ENCODE measurements at places on chromosomes 3 and 15.
A peak's percentile ranks its signal among the peaks of the same experiment; 100 is the strongest.

DNA sequence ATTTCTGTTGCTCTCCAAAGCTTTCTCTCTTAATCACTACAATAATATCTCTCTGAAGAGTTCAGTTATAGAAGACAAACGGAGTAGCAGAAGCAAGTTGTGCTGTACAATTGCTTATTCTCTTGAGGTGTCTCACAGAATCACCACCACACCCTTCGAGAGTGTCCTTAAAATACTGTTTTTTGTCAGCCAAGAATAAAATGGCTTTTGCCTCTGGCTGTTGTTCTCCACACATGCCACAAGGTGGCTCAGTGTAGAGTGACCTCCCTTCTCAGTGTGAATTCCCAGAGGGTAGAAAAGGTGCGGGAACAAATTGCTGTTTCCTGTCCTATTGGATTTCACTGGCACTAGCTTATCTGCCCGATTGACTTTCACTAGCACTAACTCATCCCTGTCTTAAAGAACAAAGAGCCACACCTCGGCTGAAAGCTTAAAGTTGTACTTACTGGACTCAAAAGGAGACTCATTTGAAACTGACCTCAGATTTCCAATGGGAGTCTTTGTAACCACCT lies 134.2 kb upstream of the SATB1 start:
- peak; percentile 36 for DNase-seq

DNA sequence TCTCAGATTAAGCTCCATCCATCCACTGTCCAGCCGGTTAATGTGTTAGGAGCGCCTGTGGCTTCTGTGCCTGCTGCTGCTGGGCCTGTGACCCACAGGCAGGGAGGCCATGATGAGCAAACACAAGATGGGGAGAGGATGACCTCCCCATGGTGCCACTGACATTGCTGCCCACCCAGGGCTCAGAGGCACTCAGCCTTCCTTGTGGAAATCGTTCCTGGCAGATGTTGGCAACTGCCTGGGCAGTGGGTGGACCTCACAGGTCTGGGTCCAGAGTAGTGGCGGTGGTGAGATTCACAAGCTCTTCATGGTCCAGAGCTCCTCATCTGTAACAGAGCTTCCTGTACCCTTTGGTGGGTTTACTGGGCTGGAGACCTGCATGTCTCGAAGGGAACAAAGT lies 38.6 kb downstream of the SCN5A start:
- DNase-seq, result no peak

- peak; percentile 23 for DNase-seq
Measured at GRCh38 chr3:171164067-171164465, 137.5 kb upstream of the SLC2A2 start.

- DNase-seq, result no peak
Measured at GRCh38 chr3:53260286-53260785, 4.5 kb upstream of the TKT start.

GRCh38 chr15:84648539-84648938 lies 5.5 kb downstream of the WDR73 start:
- DNase-seq, result no peak

DNA sequence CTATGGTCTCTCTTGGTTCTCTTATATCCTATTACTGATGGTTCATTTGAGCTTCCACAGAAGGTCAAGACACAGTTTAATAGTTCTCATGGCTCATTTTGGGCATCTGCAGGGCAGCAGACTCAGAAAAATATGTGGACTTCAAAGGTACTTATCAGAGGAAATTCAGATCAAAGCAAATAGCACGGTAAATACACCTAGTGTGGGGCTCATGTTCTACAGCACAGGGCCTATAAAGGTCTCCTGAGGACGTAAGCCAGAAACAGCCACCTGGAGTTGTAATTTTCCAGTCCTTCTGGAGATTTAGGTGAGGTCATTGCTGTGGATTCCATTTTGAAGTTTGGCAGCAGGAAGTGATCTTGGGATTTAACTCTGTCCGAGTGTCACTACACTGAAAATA lies 134.5 kb upstream of the SGO1 start:
- no peak for DNase-seq

GRCh38 chr15:39079296-39079847 lies 501.5 kb upstream of the THBS1 start:
- peak; percentile 81 for DNase-seq

GRCh38 chr15:83734487-83734886 lies 80.6 kb downstream of the ADAMTSL3 start:
- peak; percentile 18 for DNase-seq

DNA sequence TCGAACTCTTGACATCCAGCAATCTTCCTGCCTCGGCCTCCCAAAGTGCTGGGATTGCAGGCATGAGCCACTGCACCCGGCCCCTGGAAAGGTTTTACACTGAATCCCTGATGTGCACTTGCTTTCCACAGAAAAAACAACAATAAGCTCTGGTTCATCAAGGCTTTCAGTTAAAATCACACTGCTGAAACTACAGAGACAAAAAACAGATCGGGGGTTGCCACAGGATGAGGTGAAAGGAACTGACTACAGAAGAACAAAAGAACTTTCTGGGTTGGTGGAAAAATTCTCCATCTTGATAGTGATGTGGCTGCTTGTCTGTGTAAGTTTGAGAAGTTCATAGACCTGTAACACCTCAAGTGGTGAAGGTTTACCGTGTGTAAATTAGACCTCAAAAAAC lies 2.9 kb downstream of the RAB43 start:
- no peak for DNase-seq

- DNase-seq, result peak; percentile 17
Measured at GRCh38 chr3:146092230-146092629, 68.8 kb downstream of the PLOD2 start.

GRCh38 chr3:187490366-187490765 lies 122.2 kb downstream of the RTP4 start:
- DNase-seq, result no peak

- DNase-seq, result no peak
Measured at GRCh38 chr3:195101927-195102608, 168.9 kb downstream of the XXYLT1 start.

- DNase-seq, result peak; percentile 80
Measured at GRCh38 chr15:74835312-74835823, 7.6 kb downstream of the ULK3 start.

DNA sequence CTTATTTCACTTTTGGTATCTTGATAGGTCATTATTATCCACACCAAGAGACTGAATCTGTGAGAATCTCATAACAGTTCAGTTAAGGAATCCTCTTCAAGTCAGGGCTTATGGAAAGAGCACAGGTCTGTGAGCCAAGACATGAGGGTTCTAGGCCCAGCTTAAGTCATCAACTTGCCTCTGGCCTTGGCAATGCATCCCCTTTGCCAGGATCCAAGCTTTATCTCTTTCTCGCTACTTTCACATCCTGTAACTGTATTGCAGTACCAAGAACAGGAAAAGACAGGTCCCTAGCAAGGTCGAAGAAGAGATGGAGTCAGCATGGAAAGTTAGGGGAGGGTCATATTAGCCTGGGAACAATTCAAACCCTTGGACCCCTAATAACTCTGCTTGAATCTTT lies 13.5 kb upstream of the APOD start:
- DNase-seq, result no peak

DNA sequence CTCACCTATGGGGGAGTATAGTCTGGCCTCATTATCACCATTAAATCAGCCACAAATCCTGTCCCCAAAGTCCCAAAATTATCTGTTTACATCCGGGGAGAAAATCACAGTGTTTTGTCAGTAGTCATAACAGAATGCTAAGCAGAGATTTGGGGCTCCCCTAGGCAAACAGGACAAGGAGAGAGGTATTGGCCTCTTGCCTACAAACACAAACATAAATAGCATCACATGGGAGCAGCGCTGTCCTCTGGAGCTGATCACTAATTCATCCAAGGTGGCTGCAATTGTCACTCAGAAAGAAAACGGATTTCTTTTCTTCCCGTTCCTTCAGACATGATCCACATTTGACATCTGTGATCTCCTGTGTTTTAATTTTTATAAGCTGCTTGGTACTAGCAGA lies 1028.1 kb downstream of the NTRK3 start:
- no peak for DNase-seq

GRCh38 chr3:124786511-124787241 lies 56.4 kb downstream of the UMPS start:
- peak; percentile 69 for DNase-seq

DNA sequence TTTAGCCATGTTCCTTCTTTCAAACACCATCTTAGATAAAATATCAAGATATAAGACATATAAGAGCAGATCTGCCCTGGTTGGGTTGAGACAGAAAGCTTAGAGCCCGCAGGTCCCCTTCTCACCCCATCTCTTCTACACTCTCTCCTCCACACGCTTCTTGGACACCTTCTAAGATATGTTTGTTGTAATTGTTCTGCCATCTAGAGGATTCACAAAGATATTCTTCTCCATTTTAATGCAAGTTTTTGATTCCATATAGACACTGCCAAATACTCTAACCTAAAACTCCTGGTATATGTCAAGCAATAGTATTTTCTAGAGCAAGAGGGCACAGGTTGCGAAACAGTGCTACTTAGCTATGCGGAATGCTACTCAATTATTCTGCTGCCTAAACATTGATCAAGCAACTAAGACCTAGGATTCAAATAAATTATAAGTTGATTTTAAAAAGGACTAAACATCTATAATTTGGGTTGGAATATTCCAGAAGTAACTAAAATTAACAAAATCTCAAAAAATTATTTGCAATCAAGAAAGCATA lies 6.8 kb downstream of the CHRM5 start:
- DNase-seq, result peak; percentile 2

GRCh38 chr15:43370310-43370974 lies 401 bp downstream of the ZSCAN29 start:
- DNase-seq, result peak; percentile 48

DNA sequence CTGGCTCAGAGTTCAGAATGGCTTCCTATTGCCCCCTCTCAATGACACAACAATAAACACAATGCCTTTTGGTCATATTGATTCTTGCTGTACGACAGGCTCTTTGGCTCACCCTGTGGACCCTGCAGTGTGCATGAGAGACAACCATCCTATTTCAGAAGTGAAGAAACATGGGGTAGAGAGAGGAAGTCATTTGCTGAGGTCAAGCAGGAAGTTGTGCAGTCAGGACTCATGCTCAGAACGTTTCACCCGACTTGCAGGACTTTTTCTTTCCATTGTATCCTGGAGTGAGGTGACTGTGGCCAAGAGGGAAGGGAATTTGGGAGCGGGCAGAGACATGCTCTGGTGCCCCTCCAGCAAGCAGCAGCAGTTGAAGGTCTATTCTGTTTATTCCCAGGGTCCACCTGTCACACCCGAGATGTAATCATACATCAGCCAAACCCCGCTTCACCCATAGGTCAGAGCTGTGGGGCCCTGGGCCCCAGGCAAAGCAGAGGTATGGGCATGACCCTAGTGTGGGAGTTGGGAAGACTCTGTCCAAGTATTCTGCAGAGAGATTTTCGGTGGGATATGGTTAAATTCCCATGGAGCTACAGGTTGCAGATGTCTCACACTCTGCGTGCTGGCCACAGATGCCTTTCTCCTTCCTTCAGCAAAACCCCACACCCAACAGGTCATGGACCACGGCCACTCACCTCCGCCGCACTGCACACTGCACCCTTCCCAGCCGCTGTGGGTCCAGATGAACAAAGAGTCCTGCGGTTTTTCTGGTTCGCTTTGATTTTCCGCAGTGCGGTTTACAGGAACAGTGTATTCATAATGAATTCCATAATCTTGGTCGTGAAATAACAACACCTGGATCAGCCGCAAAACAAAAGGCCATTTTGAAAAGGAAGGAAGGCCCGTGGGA lies 290.6 kb downstream of the ADAMTS17 start:
- DNase-seq, result no peak

- DNase-seq, result no peak
Measured at GRCh38 chr3:105525531-105525930, 158.8 kb downstream of the ALCAM start.

GRCh38 chr15:57550640-57551039 lies 41.1 kb upstream of the MYZAP start:
- DNase-seq, result no peak

DNA sequence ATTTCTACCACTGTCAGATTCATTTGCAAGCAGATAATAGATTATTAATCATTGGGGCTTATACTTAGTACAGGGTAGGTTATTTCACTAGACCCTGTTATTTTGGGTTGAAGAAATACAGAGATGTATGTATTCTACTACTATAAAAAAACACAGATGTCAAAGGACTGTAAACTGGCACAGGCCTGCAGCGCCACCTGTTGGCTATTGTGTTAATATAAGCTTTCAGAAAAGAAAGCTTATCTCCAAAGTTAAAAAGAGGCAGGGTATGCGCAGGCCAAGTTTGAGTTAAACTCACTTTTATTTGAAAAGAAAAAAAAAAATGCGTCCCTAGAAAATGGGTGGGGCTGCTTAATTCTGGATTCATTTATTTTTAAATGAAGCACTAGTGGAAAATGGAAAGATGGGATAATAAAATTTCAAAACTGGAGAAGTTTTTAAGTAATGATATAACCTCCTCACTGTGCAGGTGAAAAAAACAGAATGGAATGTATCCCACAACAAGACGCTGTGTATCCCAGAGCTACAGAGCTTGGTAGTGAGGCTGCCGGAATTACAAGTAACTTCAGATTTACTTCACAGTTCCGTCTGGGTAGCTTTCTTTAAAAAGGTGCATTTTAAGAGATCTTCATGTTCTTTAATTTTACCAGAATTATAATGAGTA lies 407.2 kb upstream of the TGFBR2 start:
- peak; percentile 67 for DNase-seq

- DNase-seq, result no peak
Measured at GRCh38 chr3:120399372-120399771, 50.2 kb upstream of the LRRC58 start.

DNA sequence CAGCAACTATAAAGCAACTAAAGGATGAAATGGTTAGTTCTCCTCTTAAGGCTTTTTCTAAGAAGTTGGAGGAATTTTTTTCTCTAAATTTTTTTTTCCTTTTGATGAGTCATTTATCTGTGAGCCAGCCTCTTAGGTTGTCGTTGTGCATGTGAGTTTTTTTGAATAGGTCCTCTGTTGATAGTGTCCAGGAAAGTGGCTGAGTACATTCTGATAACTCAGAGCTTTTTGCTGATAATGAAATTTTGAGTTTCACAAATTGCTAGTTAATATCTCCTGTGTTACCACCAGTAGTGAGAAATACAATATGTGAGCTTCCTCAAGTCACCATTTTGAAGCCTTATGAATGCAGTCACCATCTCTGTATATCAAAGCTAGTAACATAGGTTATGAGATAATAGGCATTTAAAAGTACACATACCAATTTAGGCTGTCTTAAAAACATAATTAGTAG lies 7.1 kb upstream of the LXN start:
- DNase-seq, result peak; percentile 71
